Activated gamma-delta T cell (primary cell): ENCODE measurements at places on chromosomes 12 and 14.

DNA sequence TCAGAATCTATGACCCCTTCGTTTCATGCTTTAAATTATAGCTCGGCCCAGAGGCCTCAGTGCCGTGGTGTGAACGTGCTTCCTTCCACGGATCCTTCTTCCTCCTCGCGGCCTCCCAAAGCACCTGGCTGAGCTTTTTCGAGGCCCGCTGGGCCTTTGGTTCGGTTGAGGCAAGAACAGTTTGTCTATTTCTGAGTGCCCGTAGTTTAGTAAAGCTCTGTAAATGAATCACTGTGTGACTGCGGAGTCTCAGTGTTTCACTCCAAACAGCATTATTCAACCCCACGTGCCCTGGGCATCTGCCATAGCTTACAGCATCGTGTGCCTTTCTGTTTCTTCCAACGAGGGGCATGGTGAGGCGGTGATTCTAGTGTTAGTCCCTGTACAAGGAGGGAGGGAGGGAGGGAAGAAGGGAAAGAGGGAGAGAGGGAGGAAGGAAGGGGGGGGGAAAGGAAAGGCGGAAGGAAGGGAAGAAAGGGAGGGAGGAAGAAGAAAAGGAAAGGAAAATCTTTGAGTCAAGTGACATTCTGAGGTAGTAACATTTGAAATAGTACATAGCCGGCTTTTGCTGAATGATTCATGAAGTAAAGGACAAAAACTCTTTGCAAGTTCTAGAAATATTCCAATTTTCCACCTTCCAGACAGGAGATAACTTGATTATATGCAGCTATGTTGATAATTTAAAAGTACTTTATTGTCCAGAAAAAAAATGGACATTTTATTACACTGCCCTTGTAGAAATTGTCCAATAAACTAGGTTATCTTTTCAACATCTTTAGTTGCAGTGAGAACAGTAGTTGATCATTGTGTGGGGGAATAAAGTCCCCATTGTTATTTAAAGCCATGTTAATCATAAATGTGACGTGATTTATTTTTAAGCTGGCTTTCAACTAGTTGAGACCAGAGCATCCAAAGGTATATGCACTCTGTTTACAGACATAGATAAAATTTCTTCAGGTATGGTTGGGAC is 1.2 kb upstream of the TRIM9 start:
- no peak for DNase-seq

- DNase-seq, result no peak
Observed at GRCh38 chr12:116598311-116599284, 39.4 kb downstream of the MAP1LC3B2 start.

- DNase-seq, result no peak
Observed at GRCh38 chr14:102826161-102826560, 48.9 kb downstream of the TRAF3 start.

DNA sequence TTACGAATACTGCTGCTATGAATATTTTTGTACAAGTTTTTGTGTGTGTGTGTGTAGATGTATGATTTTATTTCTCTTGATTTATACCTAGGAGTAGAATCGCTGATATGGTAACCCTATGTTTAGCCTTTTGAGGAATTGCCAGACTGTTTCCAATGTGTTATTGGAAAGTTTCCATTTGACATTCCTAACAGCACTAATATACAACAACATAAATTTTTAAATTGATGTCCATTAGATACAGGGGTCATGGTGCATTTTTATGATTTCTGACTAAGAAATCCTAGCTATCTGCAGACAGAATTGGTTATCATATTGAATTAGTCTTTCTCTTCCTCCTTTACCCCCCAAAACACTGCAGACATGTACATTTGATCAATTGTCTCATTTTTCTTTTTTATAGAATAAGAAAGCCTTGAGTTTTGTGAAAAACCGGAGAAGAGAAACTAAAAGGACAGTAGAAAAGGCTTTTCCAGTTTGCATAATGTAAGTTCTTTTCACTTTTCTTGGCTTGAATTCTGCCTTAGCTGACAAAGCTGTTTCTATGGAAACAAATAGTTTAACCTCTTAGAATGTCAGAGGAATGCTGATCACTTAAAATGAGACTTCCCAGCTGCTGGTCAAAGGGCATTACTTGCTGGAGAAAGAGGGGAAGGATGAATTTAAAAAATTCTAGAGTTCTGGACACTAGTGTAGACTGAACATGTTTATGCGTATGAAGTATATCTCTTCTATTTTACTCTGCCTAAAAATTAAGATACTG is 28.2 kb downstream of the PALS1 start:
- no peak for DNase-seq

GRCh38 chr14:100532906-100533655 is 54.1 kb downstream of the BEGAIN start:
- no peak for DNase-seq

DNA sequence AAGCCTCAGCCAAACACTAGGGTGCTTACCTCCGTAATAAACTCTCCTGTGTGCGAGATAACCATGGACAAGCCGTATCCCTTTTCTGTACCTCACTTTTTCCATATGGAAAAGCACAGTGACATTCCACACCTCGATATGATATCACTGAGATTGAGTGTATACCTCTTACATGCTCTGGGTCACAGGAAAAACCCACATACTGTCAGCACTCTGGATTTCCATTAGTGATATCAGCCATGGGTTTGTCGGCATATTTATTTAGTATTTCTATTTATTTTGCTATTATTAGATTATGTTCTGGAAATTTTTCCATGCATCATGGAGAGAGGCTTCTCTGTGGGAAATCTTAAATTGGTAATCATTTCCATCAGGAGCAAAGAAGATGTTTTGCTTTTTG is 28.0 kb upstream of the DAAM1 start:
- no peak for DNase-seq

- no peak for DNase-seq
Observed at GRCh38 chr14:37641117-37641516, 45.7 kb downstream of the TTC6 start.

GRCh38 chr12:101117842-101118241 is 92.2 kb downstream of the SLC5A8 start:
- DNase-seq, result no peak

GRCh38 chr12:74646831-74647230 is 109.2 kb downstream of the ATXN7L3B start:
- no peak for DNase-seq

DNA sequence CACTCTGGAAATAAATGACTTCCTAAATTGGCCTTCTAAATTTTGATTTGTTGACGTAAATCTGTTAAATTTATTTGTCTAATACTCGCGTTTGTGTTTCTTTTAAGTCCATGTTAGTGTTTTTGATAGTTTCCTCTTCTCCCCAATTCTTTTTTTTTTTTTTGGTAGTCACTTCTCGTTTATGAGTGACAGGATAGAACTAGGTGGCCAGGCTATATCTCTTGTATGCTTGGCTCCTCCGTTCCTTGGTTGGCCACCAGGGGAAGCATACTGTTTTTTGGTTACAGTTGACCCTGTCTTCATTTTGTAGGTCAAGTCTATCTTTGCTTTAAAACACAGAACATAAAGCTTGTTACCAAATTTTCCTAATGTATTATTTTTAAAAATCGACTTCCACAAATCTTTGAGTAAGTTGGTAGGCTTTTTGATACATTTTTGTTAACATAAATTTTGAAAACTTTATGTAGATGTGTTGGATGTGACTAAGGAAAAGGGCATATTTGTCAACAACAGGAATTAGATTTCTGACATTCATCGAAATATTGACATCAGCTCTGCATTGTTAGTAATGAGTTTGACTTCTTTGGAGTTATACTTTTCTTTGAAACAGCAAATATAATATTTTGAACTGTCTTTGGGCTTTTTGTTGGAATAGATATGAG is 2.2 kb downstream of the RCOR1 start:
- no peak for DNase-seq

- no peak for DNase-seq
Observed at GRCh38 chr12:125185311-125185739, 120.1 kb downstream of the AACS start.

- no peak for DNase-seq
Observed at GRCh38 chr14:77343662-77344061, 22.8 kb downstream of the GSTZ1 start.

GRCh38 chr14:90582166-90582565 is 185.3 kb downstream of the CALM1 start:
- no peak for DNase-seq

DNA sequence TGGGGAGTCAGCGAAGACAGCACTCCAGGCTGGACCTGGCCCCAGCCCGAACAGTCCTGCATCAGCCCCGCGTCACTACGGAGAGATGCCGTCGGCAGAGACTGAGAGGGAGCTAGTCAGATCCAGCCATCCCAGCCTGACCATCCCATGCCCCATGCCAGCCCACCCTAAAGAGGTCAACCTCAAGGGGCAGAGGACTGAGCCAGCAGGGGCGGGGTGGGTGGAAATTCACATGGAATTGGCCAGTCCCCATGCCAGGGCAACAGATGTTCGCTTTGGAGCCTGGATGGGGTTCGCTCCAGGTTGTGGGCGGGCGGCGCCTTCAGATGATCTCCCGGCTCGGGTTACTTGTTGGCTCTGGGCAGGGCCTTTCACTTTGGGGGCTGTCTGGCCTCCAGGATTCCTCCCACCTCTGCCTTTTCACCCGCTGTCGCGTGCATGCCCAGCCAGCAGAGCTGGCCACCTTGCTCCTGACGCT is 154.3 kb downstream of the TSPAN9 start:
- DNase-seq, result no peak

- DNase-seq, result no peak
Observed at GRCh38 chr12:99658671-99659349, 11.3 kb downstream of the GARIN6 start.

DNA sequence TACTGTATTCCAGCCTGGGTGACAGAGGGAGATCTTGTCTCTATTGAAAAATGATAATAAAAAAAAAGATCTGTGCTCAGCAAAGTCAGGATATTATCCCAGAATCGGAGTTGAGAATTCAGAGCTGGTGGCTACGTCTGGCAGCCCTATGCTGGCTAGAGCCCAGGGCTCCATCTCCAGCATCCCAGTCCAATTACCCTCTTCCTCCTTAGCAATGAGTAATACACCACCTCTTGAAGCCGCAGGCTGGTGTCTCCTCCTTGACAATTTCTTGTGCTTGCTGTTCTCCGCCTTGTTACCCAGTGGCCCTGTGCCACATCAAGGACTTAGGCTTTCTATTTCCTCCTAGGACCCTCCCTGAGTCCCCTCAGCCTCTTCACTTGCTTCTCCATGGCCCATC is 38.4 kb upstream of the DDX11 start:
- no peak for DNase-seq

DNA sequence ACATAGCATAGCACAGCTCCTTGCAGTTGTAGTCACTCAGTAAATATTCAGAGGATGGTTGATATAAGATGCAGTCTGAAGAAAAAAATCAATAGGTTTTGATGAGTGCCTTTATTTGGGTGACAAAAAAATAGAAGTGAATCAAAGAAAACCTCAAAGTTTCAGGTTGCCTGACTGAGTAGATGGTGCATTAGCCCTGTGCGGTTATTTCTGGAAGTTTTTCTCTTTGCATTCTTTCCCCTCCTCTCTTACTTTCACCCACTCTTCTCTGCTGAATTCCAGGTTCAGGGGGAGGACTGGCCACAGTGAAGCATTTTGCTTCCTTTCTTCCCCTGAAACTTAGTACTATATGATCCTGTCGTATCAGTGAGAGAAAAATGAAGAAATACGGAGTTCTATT is 28.6 kb downstream of the TRHDE start:
- DNase-seq, result no peak

GRCh38 chr12:25434515-25434914 is 118.6 kb downstream of the LMNTD1 start:
- no peak for DNase-seq
